Gastroesophageal sphincter (tissue), 4 donors: ENCODE measurements at places on chromosomes 7 and 10. TPM values are rescaled to one million over a fixed set of nuclear protein-coding genes. Genes with fewer than 3 reads are reported as not detected.

Gene RSPH10B
- total RNA-seq = not detected

GRCh38 chr7:43244784-43245183 is 132.3 kb downstream of the HECW1 start:
- H3K4me1 ChIP-seq = no peaks in the 10 kb centered on the region
- H3K4me3 ChIP-seq = no peak overlapping the region
- H3K27ac ChIP-seq = no peak overlapping the region
- no peaks in the 10 kb centered on the region for H3K36me3 ChIP-seq
- H3K27me3 ChIP-seq = no peaks in the 10 kb centered on the region

Gene IQCE
- 23.5 TPM for total RNA-seq

- peaks cover 91% of the 10 kb centered on the region for H3K27me3 ChIP-seq
- no peaks in the 10 kb centered on the region for H3K36me3 ChIP-seq
- peak; percentile 28 for ATAC-seq
- no peaks in the 10 kb centered on the region for H3K4me1 ChIP-seq
- peak overlapping the region; percentile 53 for H3K4me3 ChIP-seq
These were observed 32.1 kb downstream of the EN2 start for GRCh38 chr7:155489862-155490696.

- H3K36me3 ChIP-seq = no peaks in the 10 kb centered on the region
- H3K27me3 ChIP-seq = no peaks in the 10 kb centered on the region
- no peak overlapping the region for H3K27ac ChIP-seq
- peaks cover 19% of the 10 kb centered on the region for H3K4me1 ChIP-seq
- no peak overlapping the region for H3K4me3 ChIP-seq
These were observed 16.7 kb downstream of the SKIDA1 start for GRCh38 chr10:21508706-21509331.

DNA sequence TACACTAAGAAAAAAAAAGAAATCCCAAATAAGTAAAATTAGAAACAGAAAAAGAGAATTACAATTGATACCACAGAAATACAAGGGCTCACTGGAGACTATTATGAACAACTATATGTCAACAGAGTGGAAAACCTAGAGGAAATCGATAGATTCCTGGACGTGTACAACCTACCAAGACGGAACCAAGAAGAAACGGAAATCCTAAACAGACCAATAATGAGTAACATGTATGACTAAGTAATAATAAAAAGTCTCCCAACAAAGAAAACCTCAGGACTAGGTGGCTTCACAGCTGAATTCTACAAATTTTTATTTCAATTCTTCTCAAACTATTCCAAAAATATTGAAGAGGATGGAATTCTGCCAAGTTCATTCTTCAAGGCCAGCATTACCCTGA is 13.9 kb downstream of the DIP2C start:
- H3K27ac ChIP-seq = no peak overlapping the region
- no peak overlapping the region for H3K4me3 ChIP-seq
- H3K4me1 ChIP-seq = peaks cover 16% of the 10 kb centered on the region
- no peak for ATAC-seq
- no peaks in the 10 kb centered on the region for H3K36me3 ChIP-seq
- no peaks in the 10 kb centered on the region for H3K27me3 ChIP-seq

DNA sequence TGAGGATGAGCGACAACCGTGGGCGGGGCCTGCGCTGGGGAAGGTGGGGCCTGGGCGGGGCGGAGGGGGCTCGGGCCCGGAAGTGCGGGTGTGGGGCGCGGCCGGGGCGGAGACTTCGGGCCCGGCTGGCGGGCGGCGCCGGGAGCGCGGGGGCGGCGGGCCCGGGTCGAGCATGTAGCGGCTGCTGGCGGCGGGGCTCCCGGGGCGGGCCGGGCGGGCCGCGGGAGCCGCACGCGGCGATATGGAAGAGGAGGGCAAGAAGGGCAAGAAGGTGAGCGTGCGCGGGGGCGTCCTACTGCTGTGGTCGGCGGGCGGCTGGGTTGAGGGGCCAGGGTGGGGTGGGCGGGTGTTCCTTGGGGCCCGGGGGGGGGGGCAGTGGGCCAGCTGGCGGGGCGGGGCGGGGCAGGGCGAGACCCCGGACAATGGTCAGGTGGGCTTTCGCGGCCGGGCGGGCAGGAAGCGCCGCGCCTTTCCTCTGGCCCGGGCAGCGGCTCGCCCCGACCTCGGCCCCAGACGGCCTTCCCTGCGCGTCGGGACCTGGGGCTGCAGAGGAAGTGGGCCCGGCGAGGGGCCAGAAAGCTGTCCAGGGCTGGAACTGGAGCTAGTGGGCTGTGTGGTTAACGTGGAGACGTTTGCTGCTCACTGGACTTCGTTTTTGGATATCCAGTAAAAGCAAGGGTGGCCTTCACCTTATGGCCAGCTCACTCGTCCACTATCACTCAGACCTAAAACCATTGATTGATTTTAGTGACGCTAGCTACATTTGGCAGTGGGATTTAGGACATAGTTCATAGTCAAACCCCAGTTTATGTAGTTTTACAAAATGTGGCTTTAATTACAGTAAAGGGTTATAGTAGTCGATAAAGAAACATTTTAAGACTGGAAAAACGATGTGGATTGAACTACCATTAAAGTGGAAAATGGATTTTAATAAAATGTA is at the start of gene CCM2:
Gene CCM2, plus strand, starts transcription at position 109 of the 940 bp plus-strand sequence. Its CDS starts 133 bp downstream, at position 242.
- H3K36me3 ChIP-seq = no peaks in the 10 kb centered on the region
- H3K27ac ChIP-seq = peak within 1 kb of the TSS; percentile 90
- H3K4me3 ChIP-seq = peak within 1 kb of the TSS; percentile 90
- ATAC-seq = peak; percentile 37
- H3K27me3 ChIP-seq = no peaks in the 10 kb centered on the region

DNA sequence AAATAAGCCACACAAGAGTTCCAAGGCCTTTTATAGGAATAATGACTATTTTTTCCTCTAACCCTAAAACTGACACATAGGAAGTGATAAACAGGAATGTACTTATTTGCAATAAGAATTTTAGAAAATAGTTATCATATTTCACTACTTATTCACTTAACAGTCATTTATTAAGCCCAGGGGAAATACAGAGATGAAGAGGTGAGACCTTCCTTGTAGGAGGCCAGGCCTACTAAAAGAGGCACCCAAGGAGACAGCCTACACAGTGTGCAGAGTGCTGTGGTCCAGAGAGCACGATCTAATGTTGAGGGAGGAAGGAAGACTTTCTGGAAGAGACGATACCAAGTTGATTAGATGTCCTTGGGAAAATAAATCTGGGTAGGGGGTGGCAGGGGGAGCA is 45.0 kb upstream of the PPP1R3C start:
- H3K4me1 ChIP-seq = no peaks in the 10 kb centered on the region
- H3K27me3 ChIP-seq = no peaks in the 10 kb centered on the region
- no peaks in the 10 kb centered on the region for H3K36me3 ChIP-seq
- no peak overlapping the region for H3K27ac ChIP-seq
- ATAC-seq = no peak
- H3K4me3 ChIP-seq = no peak overlapping the region

- H3K36me3 ChIP-seq = no peaks in the 10 kb centered on the region
- no peaks in the 10 kb centered on the region for H3K4me1 ChIP-seq
- no peak overlapping the region for H3K27ac ChIP-seq
- H3K27me3 ChIP-seq = no peaks in the 10 kb centered on the region
These were observed 38.6 kb downstream of the BPGM start for GRCh38 chr7:134685250-134685649.

- H3K27ac ChIP-seq = peak overlapping the region; percentile 78
- peaks cover 24% of the 10 kb centered on the region for H3K27me3 ChIP-seq
- no peak for ATAC-seq
These were observed 62.5 kb downstream of the MKI67 start for GRCh38 chr10:128063736-128064107.

DNA sequence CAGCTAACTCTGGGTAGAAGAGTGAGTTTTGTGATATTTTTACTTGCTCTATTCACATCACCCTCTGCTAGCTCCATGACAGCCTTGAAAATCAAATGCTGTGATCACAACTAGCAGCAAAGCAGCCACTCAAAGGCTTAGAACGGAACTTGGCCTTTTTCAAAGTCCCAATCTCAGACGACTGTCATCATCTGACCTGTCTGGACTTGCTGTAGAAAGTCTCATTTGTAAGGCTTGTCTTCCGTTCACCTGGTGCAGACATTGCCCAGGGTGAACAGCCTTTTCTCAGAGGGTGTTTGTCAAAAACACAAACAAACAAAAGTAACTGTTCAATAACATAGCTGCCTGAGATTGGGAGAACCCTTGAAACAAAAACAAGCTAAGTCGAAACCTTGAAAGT is 458.9 kb upstream of the ADARB2 start:
- no peaks in the 10 kb centered on the region for H3K36me3 ChIP-seq
- H3K27ac ChIP-seq = no peak overlapping the region
- peaks cover 4% of the 10 kb centered on the region for H3K27me3 ChIP-seq
- H3K4me1 ChIP-seq = no peaks in the 10 kb centered on the region
- ATAC-seq = no peak

- H3K27ac ChIP-seq = no peak overlapping the region
- H3K4me1 ChIP-seq = no peaks in the 10 kb centered on the region
- no peaks in the 10 kb centered on the region for H3K27me3 ChIP-seq
- H3K4me3 ChIP-seq = no peak overlapping the region
These were observed 74.9 kb downstream of the BEND7 start for GRCh38 chr10:13453896-13454295.

DNA sequence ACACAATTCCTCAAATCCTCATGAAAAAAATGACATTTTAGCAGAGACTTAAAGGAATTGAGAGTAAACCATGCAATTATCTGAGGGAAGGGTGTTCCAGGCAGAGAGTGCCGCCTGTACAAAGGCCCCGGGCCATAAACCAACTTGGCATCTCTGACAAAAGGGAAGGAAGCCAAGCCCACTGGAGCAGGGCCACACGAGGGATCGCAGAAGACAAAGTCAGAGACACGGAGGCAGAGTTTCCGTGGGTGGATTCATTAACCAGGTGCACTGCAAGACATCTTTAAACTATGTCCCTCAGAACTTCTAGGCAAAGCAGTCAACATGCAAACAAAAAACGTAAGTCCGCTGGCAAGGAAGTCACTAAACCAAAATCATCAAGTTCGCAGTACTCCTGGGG is 92.0 kb downstream of the SFMBT2 start:
- no peak overlapping the region for H3K4me3 ChIP-seq
- ATAC-seq = no peak
- H3K4me1 ChIP-seq = peaks cover 31% of the 10 kb centered on the region
- H3K36me3 ChIP-seq = no peaks in the 10 kb centered on the region
- no peak overlapping the region for H3K27ac ChIP-seq
- H3K27me3 ChIP-seq = no peaks in the 10 kb centered on the region

Gene MINDY4
- total RNA-seq = 31.8 TPM

- H3K4me3 ChIP-seq = no peak overlapping the region
- ATAC-seq = no peak
- H3K27ac ChIP-seq = no peak overlapping the region
- no peaks in the 10 kb centered on the region for H3K27me3 ChIP-seq
- H3K36me3 ChIP-seq = no peaks in the 10 kb centered on the region
These were observed 91.3 kb upstream of the TMEM106B start for GRCh38 chr7:12119620-12120303.

Gene TAS2R41
- total RNA-seq = not detected

Gene SPDYE1
- not detected for total RNA-seq

- H3K36me3 ChIP-seq = no peaks in the 10 kb centered on the region
- no peak for ATAC-seq
- no peak overlapping the region for H3K4me3 ChIP-seq
- H3K4me1 ChIP-seq = no peaks in the 10 kb centered on the region
- no peak overlapping the region for H3K27ac ChIP-seq
- H3K27me3 ChIP-seq = no peaks in the 10 kb centered on the region
These were observed 85.6 kb upstream of the MTPN start for GRCh38 chr7:136062625-136063325.

DNA sequence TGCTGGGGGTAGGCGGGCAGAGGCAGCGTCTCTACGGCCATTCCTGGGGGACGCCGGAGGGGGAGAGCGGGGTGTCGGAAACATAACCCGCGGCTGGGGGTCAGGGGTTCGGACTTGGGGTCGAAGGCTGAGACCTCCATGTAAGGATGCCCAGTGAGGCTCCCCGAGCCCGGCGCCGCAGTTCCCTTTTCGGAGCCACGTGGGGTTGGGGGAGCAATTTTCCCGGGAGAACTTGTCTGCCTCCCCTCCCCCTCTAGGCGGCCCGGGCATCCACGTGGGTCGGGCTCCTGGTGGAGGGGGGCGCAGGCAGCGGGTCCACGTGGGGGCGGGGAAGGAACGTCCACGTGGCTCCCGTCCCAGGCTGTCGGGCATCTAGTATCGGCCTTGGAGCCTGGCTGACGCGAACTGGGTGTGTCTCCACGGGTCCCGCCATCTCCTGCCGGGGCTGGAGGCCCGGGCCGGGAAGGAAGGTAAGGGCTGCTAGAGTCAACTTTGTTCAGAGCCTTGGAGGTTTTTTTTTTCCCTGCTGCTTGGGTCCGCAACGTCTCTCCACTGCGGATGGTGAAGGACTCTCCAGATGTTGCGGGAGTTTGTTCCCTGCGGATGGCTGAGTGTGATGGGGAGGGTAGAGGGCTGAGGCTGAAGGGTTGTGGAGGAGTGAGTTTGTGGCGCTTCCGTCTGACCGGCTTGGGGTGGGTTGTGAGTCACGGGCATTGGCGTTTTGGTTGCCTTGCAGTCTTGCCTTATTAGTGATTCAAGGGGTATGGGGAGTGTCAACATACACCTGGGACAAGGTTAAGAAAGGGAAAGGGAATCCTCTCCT is 744 bp downstream of the PPRC1 start:
- peak overlapping the region; percentile 88 for H3K27ac ChIP-seq
- peak overlapping the region; percentile 78 for H3K4me3 ChIP-seq
- no peaks in the 10 kb centered on the region for H3K27me3 ChIP-seq
- no peaks in the 10 kb centered on the region for H3K4me1 ChIP-seq
